ENCODE measurements at places on chromosomes 7 and 10.

DNA sequence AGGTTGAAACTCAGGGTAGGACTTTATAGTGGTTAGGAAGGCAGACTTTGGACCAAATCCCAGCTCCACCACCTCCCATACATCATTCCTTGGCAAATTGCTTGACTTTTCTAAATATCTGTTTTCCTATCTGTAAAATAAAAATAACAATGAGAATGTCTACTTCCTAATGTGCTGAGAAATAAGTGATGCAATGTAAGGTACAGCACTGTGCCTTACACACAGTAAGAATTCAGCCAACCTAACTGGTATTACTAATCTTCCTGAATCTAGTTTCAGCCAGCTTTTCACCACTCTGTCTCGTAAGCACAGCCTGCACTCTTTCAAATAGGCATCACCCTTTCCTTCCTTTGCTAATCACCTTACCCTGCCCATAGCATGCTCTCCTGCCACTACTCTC, 9.7 kb downstream of the PRLHR start:
- no peak for DNase-seq

DNA sequence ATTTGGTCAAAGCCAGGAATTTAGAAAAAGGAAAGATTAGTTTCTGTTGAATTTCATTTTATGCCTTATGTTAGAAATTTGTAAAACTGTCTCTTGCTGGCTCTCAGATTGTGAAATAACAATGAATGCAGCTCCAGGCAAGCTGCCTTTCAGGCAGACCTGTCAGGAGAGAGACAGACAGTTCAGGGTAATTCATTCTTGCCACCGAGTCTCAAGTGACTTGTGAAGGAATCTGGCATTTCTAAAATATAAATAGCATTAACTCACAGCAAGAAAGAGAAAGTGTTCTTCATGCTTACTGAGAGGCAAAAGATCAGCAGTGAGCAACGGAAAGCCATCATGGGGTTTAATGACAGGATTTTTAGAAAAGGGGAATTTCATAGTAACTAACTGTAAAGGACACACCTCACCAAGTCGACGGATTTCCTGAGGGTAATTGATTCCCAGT, 442.3 kb upstream of the AKR1E2 start:
- no peak for DNase-seq

DNA sequence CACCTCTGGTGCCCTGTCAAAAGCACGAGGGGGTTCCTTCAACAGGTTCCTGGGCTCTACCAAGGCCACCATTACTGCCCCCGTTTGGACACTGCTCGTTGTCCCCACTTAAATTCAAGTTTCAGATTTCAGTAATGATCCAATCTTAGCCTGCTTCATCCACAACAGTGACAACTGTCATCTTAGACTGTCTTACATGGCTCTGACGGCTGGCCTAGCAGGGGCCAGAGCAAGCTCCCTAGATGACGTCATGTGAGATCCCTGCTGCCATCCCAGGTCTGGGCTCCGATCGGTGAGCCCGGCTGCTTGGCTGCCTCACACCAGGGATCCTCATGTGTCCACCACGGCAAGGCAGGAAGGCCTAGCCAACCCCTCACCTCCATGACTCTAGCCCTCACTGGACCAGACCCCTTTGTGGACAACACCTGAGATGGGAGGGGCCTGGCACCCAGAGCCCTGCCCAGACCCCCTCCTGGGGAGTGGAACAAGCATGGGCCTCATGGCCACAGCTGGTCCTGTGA, 82.5 kb downstream of the FAM53B start:
- DNase-seq = no peak

DNA sequence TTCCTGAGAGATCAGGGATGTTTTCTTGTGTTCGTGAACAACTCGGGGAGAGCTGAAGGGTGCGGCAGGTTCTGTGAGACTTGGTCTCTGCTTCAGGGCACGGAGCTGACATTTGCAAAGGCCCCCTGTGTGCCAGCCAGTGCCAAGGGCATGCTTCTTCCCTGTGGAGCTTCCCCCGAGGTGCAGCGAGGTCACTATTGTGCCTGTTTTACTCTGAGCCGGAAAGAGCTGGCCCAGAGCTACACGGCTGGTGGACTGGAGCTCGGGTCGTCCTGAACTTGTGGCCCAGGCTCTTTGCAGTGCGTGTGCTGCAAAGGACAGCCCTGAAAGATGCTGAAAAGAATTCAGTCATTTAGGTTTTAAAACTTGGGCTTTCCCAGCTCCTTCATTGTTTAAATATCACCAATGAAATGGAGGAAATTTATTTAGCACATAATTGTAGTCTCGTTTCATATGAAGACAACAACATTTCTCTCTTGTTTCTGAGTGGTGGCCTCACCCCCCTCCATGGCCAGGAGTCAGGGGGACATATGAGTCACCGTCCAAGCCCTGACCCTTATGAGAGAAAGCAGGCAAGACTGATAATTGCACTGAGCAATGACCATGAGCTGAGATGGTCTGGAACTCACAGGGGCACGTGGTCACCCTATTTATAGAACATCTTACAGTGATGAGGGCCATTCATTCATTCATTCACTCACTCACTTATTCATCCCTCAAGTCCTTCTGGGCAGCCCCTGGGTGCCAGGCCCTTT, 102.6 kb downstream of the PTPRE start:
- no peak for DNase-seq

GRCh38 chr10:117967149-117967650, 79.5 kb downstream of the RAB11FIP2 start:
- no peak for DNase-seq

- DNase-seq = no peak
Observed at GRCh38 chr7:70720191-70720873, 411.6 kb upstream of the GALNT17 start.

- no peak for DNase-seq
Observed at GRCh38 chr10:15719049-15719898, 448 bp downstream of the ITGA8 start.

- DNase-seq = no peak
Observed at GRCh38 chr10:31204090-31204489, 114.9 kb upstream of the ZEB1 start.

DNA sequence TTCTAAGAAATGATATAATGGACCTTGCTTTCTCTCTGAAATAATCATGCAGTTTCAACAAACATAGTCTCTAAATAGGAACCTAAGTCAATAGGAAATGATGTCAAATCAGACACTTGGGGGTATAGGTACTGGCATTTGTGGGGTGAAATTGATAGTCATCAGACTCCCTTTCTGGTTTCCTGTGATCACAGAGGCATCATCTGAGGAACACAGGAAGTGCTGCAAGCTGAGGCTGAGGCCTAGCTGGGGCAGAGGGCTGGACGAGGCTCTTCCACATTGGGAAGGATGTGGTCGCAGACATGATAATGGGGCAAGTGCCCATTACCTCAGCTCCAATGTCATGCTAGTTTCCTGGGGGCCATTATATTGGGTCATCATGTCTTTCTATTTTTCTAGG, 33.5 kb upstream of the TARP start:
- DNase-seq = no peak

DNA sequence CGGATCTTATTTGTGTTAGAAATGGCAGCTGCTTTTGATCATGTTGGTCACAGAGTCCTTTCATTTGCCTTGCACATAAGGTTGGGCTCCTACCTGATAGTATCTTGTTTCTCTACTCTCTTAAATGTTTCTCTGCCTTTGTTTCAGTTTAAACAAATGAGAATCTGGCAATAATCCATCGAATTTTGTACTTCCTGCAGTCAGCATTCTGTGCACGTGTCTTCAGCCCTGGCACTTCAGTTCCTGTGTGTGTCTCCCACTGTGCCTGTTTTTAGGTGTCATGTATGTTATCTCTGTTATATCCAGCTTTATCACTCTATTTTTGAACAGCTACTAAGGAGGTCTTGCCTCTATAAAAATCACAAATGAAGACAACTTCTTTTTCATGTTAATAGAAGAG, 28.4 kb upstream of the PTER start:
- DNase-seq = no peak

- no peak for DNase-seq
Observed at GRCh38 chr7:136847858-136848257, 20.6 kb upstream of the CHRM2 start.

- DNase-seq = no peak
Observed at GRCh38 chr7:25054819-25055519, 70.1 kb downstream of the CYCS start.

DNA sequence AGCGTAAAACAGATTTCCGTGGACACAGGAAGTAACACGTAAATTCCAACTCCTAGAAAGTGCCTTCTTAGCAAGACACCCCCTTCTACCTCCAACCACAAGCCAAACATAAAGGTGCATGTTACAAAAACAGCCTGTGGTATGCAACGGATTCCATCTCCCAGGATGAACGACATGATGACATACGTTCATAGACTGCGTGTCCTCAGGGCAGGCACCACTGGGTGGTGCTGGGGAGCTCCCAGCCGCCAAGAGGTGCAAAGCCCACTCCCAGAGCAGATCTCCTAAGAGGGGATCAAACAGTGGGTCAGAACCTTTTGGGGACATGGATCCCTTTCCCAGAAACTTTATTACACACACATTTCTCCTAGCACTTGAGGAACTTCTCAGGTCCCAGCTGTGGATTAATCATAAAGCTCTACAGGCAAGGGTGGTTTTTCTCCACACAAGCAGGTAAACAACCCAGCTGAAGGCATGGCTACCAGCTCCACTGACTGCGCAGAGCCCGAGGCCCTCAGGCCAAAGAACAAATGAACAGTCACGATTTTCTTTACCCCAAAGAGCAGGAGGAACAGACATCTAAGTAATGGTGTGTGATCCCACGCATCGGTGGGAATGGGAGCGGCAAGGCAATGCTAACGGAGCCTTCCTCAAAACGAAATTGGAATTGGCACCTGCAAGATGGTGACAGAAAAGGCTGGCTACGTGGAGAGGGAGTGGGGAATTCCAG, 13.8 kb downstream of the PSAP start:
- no peak for DNase-seq

- DNase-seq = no peak
Observed at GRCh38 chr7:117068511-117069145, 115.3 kb downstream of the ST7 start.

DNA sequence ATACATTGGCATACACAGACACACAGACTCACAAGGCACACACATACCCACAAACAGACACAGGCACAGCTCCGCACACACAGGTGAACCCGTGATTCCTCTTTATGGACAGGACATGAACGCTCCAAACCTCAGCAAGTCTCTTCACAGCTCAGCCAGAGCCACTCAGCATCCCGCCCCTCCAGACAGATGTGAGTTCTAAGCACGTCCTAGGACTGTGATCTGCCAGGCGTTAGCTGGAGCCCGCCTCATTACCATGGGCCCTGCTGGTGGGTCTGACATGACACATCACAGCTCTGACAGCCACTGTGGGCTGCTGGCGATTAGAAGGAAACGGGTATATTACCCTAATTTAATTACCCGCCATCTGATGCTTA, 176.7 kb upstream of the PPP2R2D start:
- DNase-seq = no peak

DNA sequence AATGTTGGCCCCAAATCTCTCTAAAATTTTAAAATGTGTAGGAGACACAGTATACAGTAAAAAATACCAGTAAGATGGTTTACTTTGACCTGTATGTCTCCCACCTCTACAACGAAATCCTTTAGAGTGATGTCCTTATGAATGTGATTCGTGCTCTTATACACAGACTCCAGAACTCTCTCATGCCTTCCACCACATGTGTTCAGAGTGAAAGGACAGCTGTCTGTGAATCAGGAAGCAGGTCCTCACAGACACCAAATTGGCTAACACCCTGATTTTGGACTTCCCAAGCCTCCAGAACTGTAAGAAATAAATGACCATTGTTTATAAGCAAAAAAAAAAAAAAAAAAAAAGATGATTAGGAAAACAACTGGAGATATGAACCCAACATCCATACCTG, 35.2 kb downstream of the RNF133 start:
- DNase-seq = no peak

DNA sequence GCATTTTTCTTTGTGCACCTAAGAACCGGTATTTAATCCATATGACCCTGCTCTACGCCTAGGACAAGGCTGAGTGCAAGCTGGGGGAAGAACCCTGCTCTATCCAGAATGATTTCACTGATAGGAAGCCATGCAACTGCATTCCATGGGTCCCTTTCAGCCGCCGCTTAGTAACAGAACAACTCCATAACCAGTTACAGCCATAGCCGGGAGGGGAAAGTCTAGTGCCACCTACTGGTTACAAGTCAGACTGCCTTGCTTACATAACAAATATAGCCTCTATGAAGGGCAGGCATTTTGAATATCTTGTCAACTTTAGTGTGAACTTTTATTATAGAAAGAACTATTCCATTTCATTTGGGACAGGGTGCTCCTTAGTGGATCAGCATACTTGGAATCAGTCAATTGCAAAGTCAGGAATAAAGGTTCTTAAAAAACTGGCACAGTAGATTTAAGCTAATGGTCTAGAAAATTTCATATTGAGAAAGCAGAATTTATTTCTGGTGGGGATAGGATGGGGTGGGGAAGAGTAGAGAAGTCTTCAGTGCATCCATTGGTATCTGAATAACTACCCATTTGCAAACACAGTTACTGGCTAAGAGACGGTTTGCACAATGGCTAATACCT, 521.7 kb downstream of the ADRA2A start:
- DNase-seq = no peak

GRCh38 chr10:32787690-32788284, 170.2 kb downstream of the ITGB1 start:
- no peak for DNase-seq

GRCh38 chr10:33616956-33617355, 282.5 kb upstream of the NRP1 start:
- DNase-seq = no peak

GRCh38 chr10:598415-599170, 90.9 kb downstream of the DIP2C start:
- DNase-seq = no peak

DNA sequence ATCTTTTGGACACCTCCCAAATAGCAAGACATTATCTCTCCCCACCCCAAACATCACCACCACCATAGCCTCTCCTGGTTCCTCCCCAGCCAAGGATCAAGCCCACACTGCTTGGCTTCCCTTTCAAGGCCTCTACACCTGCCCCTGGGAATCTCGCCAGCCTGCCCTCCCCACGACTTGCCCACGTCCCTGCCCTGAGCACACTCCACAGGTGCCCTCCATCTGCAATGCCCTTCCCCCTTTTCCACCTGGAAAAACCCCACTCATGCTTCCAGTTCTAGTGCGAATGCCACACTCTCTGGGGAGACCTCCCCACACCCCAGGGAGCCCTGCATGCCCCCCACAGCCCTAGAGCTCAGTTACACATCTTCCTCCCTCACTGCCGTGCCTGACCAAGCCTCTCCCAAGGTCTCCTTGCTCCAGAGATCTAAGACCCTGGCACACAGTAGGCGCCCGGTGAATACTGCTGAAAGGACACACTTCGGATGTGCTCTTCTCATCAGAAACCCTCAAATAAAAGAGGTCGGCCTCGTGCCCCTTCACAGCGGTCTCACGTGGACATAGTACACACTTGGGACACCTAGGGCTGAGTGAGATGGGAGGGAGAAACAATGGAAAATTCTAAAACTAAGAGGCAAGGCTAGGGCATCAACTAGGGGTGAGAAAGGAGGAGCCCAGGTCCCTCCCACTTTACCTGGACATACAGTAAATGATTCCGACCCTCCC, 91.4 kb downstream of the DLG5 start:
- DNase-seq = no peak

GRCh38 chr7:2331707-2332106, 17.5 kb upstream of the SNX8 start:
- no peak for DNase-seq

GRCh38 chr10:66586073-66586472, 339.8 kb upstream of the LRRTM3 start:
- DNase-seq = no peak
